ENCODE measurements at places on chromosomes 13 and 19.
A peak's percentile ranks its signal among the peaks of the same experiment; 100 is the strongest.

DNA sequence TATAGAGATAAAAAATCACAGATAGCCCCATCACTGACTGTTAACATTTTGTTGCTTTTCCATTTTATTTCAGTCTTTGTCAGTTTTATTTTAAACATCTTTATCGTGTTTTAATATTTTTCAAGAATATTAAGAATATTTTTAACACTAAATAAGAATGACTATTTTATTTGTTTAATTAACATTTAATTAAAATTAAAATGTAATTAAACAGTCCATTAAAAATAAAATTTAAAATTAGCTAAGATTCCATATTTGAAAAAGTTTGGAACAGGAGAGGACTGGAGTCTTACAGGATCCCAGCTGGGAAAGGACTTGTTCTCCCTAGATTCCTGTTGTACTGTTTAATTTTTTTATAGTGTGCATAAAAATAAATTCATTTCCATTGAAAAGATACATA, 54.5 kb downstream of the RGCC start:
- DNase-seq = no peak

DNA sequence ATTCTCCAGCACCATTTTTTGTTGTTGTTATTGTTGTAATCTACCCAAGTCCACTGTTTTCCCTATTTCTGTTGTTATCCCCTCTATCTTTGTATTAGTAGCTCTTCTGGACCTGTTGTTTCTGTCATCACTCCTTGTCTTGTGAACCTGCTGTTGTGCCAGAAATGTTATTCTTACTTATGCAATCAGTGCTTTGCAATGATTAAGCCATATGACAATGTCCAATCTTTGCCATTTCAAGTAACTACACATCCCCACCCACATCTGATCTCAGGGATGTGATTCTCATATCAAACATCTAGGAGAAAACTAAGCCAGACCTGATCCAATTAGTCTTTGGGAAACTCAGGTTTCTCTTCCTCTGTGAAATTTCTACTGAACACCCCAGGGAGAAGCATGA, 472.6 kb upstream of the KLHL1 start:
- DNase-seq = no peak

DNA sequence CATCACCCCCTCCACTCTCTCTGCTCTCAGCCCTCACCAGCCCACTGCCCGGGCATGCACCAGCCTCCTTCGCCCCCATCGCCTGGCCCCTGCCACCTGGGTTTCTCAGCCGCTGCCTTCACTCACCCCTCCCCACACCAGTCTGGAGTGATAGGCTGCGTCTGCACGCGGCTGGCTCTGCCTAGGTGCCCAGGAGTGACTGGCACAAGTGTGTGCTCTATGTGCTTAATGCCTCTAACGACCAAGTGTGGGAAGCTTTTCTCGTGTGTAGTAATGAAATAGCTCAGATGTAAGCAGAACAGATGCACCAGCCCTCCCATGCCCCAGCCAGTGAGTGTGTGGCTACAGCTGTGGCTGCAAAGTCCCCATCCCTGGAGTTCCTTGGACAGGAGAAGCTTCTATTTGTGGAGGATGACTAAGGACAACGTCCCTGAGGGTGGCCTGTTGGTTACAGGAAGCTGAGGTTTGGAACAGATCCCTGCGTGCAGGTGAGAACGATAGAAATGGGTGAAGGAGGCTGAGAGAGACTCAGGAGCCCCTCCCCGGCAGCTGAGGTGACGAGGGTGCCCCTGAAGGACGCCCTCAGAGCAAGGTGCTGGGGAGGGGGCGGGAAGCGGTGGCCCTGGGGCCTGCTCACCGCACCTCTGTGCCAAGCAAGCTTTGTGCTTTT, 35.6 kb downstream of the ATP11A start:
- no peak for DNase-seq

DNA sequence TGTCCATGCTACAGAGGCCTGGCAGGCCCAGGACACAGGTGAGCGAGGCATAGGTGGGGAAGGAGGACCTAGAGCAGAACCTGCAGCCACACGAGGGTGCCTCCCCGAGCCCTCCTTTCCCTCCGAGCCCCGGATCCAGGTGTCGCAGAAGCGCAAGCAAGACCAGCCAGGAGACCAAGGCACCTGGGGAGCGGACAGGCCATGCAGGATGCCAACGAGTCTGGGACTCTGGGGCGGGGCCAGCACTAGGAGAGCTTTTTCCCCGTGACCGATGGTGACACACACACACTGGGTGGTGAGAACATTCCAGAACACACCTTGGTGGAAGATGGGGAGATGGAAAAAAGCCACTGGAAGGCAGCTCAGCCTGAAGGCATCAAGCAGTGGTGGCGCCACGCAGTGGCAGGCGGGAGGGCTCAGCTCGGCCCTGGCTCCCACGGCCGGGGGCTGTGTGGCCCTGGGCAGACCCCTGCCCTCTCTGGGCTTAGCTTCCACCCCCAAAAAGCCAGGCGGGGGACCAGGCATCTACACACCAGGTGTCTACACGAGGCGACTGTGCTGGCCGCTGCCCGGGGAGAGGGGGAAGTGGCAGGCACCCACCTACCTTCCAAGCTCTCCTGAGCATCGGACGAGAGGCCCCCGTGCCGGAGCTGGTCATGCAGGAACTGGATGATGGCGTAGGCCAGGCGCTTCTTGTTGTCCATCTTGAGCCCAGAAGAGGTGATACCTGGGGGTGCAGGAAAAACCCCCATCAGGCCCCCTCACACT, 14.5 kb downstream of the SGTA start:
- DNase-seq = no peak

DNA sequence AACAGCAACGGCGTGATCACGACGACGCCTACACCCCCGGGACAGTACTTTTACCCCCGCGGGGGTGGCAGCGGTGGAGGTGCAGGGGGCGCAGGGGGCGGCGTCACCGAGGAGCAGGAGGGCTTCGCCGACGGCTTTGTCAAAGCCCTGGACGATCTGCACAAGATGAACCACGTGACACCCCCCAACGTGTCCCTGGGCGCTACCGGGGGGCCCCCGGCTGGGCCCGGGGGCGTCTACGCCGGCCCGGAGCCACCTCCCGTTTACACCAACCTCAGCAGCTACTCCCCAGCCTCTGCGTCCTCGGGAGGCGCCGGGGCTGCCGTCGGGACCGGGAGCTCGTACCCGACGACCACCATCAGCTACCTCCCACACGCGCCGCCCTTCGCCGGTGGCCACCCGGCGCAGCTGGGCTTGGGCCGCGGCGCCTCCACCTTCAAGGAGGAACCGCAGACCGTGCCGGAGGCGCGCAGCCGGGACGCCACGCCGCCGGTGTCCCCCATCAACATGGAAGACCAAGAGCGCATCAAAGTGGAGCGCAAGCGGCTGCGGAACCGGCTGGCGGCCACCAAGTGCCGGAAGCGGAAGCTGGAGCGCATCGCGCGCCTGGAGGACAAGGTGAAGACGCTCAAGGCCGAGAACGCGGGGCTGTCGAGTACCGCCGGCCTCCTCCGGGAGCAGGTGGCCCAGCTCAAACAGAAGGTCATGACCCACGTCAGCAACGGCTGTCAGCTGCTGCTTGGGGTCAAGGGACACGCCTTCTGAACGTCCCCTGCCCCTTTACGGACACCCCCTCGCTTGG, 966 bp downstream of the JUNB start:
- DNase-seq = no peak

DNA sequence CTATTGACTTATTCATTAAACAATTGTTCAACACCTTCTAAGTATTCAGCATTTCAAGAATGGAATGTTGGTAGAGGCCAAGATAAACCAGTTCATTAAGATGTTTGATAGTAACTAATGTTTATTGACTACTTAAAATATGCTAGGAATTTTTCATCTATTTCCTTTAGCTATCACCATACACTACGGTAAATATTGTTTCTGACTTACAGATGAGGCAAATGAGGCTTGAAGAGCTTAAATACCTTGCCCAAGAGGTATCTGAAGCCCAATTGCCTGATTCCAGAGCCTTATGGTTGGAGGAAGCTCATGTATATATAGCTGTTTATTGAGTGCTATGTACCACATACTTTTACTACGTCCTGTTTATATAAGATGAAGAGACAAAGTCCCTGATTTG, 286.2 kb downstream of the NDFIP2 start:
- DNase-seq = no peak

- DNase-seq = no peak
Observed at GRCh38 chr13:107284173-107284572, 716.2 kb upstream of the ARGLU1 start.

GRCh38 chr13:65727070-65727469, 1503.1 kb downstream of the PCDH9 start:
- DNase-seq = no peak

GRCh38 chr13:55660851-55661250, 1479.9 kb upstream of the PRR20A start:
- DNase-seq = no peak

DNA sequence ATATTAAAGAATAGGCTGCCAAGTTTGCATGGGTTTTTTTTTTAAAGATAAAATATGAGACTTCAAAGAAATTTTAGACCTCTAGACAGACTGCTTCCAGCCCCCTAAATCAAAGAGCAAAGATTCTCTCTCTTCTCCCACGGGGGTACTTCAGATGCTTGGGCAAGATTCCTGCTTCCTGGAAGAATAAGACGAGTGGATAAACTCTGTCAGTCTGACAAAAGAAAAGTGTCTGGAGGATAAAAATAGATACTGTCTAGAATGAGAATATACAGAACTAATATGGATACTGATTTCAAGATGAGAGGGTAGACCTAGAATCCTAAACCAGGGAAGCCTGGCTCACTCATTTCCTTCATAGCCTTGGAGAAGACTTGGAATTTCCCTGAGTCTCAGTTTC, 435.1 kb downstream of the FOXO1 start:
- peak; percentile 59 for DNase-seq

DNA sequence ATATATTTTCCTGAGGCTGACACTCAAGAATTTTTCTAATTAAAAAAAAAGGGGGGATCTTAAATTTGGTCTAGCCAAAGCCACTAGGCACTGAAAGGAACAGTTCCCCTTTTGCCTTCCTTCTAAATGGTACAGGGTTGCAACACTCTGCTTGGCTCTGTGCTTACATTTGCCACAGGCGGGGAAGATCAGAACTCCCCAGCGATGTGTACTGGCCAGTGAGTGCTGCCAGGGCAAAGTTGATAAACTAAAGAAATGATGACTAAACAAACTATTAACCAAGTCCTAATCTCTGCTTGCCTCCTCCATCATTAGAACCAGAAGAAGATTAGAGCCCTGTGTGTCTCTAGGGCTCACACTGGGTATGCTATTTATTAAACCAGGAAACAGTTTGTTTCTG, 75.3 kb upstream of the SCEL start:
- DNase-seq = peak; percentile 49

GRCh38 chr13:107299717-107300116, 731.8 kb upstream of the ARGLU1 start:
- no peak for DNase-seq

GRCh38 chr13:98349731-98350305, 172.7 kb upstream of the RNF113B start:
- DNase-seq = no peak

DNA sequence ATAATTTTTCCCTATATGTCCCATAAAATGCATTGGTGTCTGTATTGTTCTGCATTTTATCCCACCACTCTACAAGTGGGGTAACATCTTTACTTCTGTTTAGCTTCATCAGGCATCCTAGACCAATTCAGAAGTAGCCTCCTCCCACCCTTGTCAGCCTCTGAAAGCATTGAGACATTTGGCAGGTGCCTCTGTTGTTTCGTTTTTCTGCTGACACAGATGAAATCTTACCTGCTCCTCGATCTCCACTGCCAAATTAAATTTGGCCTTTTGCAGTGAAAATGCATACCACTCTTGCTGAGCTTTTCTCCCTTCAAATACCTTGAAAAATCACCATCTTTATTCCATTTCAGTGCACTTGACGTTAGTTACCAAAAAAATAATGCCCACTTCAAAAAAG, 83.5 kb upstream of the STARD13 start:
- no peak for DNase-seq

DNA sequence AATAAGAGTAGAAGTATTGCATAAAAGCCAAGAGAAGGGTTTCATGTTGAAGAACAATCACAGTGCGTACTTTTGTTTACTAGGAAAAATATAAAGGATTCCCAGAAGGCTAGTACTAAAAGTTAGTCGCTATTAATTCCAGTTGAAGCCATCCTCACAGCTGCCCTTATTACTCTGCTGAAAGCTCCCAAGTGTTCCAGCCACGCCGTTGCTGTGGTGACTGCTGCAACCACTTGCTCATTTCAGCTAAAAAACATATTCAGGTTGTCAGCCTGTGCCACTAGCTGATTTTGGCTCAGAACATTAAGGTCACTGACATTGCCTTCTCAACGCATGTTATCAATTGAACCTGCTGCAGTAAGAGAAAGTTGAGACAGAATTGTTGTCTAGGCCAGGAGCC, 87.1 kb upstream of the FNDC3A start:
- no peak for DNase-seq

GRCh38 chr13:41460930-41461329, 3.6 kb downstream of the RGCC start:
- no peak for DNase-seq

- no peak for DNase-seq
Observed at GRCh38 chr13:110268061-110268460, 38.9 kb downstream of the COL4A1 start.

DNA sequence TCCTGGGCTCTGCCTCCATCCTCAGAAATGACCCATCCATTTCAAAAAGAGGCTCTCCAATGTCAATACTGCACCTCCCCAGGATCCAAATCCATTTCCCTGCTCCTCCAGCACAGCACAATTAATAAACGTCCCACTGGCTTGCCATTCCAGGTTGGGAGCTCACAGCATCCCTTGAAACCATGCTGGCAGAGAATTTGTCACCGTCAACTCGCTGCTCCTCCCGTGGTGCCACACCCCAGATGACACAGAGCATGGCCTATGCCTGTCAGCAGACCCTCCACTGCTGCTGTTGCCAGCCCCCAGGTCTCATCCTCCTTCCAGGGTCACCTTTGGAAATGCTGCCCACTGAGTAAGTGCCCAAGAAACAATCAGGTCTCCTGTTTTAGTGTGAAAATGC, 53.0 kb upstream of the UQCRFS1 start:
- DNase-seq = no peak

- DNase-seq = no peak
Observed at GRCh38 chr19:2699413-2700140, 2.9 kb downstream of the GNG7 start.

GRCh38 chr13:113151745-113152690, 6.4 kb upstream of the PROZ start:
- DNase-seq = no peak

DNA sequence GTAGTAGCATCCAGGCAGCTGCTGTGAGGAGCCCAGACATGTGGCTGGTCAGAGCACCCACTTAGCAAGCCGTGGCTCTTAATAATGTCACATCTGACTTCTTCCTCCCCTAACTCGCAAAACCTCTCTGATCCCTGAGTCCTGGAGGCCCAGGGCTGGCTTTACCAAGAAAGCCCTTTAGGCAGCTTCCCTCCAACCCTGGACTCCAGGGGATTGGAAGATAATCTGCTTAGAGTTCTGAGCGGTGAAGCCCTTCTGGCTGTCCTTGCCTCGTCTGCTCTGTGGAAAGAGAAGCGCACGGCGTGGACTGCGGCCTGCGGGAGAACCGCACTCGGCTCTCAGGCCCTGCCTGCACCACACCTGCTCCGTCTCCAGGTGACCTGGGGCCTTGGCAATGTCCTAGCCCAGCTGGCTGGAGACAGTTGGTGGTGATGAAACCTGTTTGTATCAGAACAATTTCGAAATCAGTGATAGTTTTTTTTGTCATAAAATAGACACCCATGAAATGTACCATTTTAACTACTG, 64.5 kb upstream of the MCF2L start:
- DNase-seq = no peak

Measured in tibial nerve (tissue), 4 donors.